ENCODE measurements at places on chromosomes 3 and 15.

GRCh38 chr3:22606461-22606860 is 596.7 kb upstream of the UBE2E2 start:
- DNase-seq = no peak

DNA sequence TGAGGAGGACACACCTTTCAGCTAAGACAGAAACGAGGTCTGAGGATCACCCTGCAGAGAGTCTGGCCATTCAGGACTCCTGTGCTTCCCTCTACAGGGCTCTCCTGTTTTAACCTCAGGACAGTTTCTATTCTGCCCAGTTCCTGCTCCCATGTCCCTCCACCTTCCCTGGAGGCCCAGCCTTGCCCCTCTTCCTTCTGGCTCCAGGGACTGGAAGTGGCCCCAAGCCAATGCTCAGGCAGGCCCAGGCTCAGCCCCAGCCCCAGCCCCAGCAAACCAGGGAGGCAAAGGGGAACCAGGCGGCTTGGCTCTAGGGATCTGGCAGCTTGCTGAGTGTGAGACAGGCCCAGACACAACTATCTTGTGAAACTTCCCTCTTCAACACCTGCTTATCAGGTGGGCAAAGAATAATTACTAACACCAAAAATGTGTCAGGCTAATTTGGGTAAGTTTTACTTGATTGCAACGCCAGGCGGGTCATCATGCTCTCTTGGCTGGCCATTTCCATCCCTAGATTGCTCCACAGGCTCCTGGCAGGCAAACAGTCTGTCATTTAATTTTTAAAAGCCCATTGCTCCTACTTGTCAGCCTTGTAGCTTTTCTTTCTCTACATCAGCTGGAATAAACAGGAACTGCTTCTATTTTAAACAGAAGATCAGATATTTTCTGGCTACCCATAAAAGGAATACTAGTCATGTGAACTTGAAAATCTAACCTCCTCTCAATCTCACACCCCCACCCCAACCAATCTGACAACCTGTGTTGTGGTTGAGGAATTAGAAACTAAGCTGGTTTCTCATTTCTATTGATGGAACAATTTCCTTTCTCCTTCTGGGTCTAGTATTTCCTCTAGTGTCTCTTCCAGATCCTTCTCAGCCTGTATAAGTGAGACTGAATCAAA is 33.5 kb downstream of the UPK1B start:
- no peak for DNase-seq

- DNase-seq = no peak
Observed at GRCh38 chr15:87939848-87940457, 316.6 kb downstream of the NTRK3 start.

DNA sequence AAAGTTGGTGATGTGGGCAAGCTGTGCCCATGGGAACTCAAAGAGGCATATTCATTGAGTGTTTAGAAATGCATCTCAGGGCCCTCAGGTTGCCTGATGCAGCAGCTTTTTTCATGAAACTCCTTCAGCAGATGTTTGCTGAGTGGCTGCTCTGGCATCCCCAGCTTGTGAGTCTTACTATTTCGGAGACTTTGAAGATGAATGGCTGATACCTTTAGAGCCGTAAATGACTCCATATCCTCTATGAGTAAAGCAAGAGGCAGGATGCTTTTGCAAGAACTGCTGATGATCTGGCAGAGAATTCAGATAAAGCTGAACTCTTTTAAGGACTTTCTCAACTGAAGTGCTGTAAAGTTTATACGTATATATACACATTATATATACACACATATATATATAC is 384.3 kb downstream of the CACNA2D3 start:
- DNase-seq = no peak

GRCh38 chr15:87752250-87752951 is 504.1 kb downstream of the NTRK3 start:
- no peak for DNase-seq

DNA sequence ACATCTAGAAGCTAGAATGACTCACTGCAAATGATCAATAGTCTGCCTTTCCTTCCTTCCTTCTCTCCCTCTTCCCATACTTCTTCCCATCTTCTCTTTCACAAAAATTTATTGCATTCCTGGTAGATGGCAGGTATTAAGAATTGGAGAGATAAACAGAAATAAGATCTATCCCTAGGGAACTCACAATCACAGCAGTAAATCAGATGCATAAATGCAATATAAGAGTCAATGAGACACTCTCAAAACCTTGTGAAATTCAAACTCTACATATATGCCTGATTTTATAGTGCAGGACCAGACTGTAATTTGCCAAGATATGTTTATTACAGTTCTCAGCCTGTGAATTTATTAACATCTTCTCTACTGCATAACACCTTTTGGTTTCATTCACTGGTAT is 78.3 kb upstream of the ARL6 start:
- DNase-seq = no peak

DNA sequence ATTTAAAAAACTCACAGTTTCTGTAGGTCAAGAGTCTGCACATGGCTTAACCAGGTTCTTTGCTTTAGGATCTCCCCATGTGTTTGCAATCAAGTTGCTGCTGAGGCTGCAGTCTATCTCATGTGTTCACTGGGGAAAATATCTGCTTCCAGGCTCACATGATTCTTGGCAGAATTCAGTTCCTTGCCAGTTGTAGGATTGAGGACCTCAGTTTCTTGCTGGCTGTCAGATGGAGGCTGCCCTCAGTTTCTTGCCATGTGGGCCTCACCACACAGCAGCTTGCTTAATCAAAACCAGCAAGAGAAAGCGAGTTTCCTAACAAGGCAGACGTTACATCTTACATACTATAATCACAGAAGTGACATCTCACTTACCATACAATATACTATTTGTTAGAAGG is 10.0 kb upstream of the TBC1D5 start:
- DNase-seq = no peak

DNA sequence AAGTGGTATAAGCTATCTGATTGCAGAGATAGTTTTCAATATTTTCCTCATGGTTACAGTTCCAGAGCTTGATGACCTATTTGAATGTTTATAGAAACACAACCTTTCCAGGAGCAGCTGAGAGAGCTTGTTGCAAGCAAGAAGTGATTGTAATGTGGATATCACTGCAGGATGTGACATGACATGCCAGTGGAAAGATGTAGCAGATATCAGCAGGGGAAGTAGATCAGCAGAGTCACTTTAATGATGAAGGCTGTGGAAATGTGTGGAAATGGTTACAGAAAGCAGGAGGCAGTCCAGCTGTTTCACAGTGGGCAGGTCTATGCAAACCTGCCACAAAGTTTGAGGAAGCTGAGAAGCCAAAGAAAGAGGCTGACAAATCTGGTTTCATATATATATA is 21.0 kb downstream of the TMEM158 start:
- no peak for DNase-seq

DNA sequence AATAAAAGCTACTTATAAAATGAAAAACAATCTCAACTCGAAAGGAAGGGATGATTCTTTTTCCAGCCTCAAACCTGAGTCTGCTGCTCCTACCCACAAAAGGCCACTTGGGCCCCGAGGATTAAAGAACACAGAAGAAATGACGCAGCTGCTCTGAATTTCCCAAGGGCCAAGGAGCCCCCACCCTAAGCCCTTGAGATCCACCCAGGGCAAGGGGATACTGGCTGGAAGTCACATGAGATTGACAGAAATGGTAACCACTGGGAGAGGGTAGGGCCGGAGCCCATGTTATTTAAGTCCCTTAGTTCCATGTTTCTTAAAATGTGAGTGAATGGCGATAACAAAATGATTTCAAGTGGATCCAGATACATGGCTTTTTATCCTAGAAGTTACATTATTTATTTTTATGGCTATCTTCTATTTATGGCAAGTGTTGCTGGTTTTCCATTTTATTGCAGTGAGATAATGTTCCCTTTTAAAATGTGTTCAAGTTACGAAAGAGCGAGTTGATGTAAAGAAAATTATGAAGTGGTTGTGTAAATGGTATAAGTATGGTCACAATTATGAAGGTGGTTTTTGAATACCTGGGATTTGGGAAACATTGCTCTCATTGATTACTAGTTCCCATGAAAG is 16.8 kb downstream of the IGDCC4 start:
- no peak for DNase-seq

- no peak for DNase-seq
Observed at GRCh38 chr3:194395212-194395611, 3.9 kb downstream of the GP5 start.

GRCh38 chr15:56019060-56019793 is 25.8 kb upstream of the NEDD4 start:
- DNase-seq = no peak

DNA sequence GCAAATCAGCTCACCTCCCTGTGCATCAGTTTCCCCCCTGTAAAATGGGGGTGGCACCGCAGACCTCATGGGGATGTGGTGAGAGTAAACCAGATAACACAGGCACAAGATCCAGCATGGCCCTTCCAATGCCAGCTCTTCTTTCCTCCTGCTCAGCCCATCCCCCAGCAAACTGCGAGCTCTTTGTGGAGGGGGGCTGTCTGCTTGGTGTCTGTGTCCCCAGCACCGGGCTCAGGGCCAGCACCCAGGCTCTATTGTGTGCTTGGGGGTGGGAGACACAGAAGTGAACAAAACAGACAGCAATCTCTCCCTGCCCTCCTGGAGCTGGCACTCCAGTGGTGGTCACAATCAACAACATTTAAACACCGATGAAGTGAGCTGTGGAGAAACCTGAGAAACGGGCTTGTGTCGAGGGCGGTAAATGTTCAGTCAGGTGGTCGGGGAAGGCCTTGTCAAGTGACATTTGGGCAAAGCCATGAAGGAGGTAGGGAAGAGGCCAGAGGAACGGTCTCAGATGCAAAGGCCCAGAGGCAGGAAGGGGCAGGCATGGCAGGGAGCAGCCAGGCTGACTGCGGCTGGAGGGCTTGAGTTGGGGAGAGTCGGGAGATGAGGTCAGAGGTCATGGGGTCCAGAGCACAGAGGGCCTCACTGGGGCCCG is 28.4 kb downstream of the GRIP2 start:
- no peak for DNase-seq

GRCh38 chr3:147298511-147298982 is 107.8 kb downstream of the ZIC4 start:
- DNase-seq = no peak

DNA sequence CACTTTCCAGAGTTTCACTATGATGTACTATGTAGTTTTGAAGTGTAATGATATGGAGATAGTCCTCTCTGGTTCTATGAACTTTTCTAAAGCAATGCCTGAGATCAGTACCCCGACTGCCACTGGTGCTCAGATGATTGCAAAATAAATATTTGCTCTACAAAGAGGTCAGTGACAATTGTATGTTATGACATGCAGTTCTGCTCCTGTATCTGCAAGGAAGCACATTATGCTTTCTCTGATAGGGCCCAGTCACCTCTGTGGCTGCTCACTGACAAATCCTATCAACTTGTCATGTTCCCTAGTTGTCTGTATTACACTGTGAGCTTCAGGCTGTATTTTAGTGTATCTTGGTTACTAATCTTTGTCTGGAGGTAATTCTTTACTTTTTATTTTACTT is 362.6 kb downstream of the ROBO1 start:
- DNase-seq = no peak

DNA sequence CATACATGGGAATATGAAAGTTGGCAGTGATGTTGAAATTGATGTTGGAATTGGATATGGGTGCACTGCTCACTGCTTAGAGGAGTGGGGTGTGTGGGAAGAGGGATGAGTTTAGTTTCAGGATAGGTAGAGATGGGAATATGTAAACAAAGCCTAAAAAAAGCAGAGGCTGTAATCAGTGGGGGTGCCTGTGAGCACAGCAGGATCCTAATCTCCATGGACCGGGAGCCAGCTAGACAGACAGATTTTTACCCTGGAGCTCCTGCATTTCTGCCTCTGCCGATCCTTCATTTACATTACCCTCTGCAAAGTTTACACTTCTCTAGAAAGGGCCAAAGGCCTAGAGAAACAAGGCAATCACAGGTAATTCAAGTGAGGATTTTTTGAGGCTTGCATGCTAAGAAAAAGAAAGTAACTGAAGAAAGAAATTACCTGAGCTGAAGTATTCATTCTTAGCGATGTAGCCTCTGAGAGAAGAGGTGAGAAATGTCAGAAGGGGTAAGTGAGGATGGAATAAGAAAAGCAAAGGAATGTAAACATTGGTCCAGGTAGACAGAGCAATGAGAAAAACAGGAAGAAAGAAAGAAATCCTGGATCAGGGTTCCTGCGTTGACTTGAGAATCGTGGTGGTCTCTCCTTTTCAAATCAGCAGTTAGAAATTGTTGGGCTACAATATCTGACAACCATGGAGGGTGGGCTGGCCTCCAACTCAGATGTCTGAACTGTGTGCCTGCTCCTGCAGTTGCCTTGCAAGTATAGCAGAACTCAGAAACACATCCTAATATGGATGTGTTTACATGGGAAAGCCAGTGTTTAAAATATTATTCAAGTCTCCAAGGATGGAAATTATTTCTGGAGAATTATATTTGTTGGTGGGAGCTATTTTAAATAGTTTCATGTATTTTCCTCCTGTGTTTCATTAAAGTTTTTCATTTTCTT is 79.8 kb downstream of the CRTC3 start:
- no peak for DNase-seq

- no peak for DNase-seq
Observed at GRCh38 chr3:34016925-34017587, 218.6 kb downstream of the PDCD6IP start.

GRCh38 chr3:43932921-43933320 is 242.2 kb downstream of the ABHD5 start:
- no peak for DNase-seq

DNA sequence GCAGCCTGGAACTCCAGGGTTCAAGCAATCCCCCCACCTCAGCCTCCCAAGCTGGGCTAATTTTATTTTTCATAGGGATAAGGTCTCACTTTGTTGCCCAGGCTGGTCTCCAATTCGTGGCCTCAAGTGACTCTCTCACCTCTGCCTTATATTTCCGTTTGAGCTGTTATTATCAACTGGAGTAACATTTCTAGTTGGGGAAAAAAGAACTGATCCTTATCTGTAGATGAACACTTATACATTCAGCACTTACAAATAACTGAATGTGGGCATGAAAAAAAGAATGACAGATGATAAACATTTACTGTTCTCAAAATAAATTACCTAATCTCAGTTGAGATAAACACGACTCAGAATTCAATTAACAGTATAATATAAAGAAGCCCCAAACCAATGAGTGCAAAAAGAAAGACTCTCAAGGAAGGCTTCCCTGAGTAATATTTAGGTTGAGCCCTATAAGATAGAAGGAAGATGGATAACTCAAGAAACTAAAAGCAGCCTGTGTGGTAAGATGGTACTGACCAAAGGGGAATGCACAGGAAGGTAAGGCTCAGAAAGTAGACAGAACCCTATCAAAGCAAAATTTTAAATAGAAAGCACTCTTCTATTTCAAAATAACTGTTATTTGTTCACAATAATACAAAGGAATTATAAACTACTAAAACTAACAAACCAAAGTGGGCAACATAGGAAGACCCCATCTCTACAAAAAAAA is 11.8 kb downstream of the UBE3A start:
- DNase-seq = no peak

DNA sequence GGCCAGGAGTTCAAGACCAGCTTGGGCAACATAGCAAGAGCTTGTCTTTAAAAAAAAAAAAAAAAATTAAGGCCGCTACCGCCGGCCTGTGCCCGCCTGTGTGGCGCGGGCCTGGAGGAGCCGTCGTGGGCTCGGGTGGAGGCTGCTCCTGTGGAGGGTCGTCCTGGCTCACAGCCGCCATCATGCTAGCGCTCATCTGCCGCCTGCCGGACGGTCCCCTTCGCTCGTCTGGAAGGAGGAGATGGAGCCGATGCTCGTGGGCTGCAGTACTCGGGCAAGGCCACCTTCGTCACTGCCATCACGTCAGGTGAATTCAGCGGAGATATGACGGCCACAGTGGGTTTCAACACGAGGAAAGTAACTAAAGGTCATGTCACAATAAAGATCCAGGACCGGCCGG is 37.4 kb downstream of the TFRC start:
- no peak for DNase-seq

Data from C1 segment of cervical spinal cord (tissue), 14 donors.